ENCODE measurements at places on chromosomes 11 and 22.

GRCh38 chr11:78941226-78941851 is 366.7 kb upstream of the NARS2 start:
- DNase-seq = no peak

DNA sequence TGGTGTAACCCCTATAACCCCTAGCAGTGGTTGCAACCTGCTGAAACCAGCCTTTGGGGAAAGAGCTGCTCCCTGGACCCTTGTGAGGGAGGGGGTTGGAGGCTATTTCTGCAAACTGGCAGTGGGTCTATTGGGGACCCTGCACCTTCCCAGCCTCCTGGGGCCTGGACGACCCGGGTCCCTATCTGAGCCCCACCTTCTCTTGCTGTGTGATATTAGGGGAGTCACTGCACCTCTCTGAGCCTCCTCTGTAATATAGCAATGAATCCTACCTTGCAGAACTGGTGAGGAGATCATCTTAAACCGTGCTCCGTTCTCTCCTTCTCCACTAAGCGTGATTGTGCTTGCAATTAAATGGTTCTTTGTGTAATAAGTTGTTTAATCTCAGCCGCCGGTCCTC is 24.0 kb upstream of the MPPED1 start:
- DNase-seq = no peak

GRCh38 chr11:61918938-61919704 is 1.8 kb upstream of the RAB3IL1 start:
- DNase-seq = no peak

DNA sequence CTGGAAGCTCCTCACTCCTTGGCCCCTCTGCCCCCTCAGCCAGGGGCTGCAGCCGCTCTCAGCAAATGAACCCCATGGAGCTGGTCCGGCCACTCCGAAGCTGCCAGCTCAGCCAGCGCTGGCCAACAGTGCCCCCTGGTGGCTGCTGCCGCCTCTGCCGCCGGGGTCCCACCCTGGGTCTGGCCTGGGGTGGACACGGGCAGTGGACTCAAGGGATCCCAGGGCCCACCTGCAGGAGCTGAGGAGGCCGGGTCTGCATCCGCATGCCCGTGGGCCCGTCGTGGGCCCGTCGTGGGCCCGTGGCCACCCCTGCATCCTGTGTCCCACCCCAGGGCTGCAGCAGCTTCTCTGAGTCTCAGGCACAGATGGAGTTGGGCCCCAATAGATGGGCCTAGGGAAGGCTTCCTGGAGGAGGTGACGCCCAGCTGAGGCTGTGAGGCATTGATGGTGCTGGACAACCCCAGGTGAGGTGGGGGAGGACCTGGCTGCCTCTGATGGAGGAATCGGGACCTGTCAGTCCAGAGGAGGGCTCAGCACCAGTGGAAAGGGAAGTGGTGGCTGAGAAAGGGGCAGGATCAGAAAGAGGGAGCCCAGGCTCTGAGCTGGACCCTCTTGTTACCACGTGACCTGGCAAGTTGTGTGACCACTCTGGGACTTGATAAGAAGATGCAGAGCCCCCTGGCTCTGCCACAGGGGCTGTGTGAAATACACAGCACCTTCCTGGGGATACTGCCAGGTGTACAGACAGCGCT is 522.3 kb downstream of the BRD1 start:
- DNase-seq = no peak

DNA sequence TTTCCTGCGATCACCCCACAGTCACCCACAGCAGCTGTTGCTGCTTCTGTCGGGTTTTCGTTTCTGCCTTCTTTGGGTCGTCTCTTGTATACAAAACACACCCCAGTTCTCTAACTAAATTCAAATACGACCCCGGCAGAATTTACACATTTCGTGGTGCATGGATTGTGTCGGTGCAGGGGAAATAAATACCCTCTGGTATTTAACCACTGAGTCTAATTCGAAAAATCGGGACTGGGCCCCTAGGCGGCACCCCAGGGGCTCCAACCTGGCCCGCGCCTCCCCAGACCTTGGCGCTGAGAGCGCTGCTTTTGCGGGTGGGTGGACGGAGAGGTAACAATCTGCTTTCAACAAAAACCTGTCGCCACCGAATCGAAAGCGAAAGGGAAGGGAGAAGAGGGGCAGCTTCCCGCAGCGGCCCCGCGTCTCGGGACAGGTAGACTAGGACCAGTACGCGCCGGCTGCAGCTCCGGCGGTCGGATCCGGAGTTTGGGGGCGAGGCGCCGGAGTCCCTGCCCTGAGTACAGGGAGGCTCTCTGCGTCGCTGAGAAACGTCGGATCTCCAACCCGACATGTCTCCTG is 4.4 kb downstream of the ALX4 start:
- no peak for DNase-seq

- DNase-seq = no peak
These were observed 53.7 kb upstream of the TTLL12 start for GRCh38 chr22:43240614-43241013.

GRCh38 chr11:10414659-10415058 is 40.4 kb upstream of the AMPD3 start:
- no peak for DNase-seq

DNA sequence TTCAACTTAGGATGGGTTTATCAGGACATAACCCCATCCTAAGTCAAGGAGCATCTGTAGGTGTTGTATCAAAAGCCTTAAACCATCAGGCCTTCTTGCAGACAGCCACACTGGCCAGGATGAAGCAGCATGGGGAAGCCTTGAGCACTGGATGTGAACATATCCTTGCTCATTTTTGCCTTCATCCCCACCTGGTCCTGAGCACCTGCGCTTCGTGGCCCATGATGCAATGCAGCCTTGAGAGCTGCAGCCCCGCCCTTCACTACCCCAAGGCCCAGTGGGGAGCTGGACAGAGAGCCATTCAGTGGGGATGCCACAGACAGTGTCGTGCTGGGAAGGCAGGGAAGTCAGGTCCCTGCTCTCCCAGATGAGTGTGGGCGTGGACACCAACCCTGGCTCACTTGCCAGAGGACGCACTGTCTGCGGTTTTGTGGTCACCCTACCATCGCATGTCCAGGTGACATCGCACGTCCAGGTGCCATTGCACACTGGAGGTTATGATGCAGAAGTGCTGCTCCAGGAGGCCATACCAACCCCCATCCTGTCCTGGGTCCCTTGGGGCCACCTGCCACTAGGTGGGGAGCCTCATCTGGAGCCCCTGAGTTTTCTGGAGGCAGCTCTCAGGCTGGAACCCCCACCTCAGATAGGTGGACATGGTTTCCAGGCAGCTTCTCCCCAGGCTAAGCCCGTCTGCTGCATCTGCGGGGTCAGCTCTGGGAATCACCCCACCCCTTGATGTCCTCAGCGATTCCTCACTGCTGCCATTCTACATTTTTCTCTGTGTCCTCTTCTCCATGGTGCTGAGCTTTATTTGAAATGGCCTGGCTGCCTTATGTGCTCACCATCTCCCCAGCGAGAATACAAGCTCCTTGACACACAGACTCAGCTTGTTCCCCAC is 14.4 kb downstream of the GNAZ start:
- DNase-seq = no peak

DNA sequence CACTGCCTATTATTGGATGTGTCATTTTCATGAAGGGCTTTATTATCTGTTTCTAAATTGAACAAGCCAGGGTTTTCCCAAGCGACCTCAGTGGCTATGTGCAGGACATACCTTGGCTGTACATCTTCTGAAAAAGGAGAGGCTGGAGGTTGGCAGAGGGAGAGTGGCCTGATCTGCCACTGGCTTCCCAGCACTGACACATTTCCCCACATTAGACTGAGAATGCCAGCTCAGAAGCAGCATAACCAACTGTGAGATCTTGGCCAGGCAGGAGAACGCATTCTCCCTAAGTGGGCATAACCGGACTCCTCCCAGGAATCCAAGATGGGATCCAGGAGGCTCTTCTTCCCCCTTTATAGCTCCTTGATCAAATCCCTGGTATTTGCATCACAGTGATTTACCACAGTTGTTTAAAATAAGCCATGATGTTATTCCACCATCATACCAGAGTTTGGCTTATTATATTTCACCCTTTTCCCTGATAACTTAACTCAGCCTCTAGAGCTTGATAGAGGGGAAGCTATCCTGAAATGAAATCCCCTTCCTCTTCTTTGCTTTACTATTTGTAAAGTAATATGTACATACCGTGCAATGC is 33.8 kb downstream of the AMOTL1 start:
- no peak for DNase-seq

GRCh38 chr11:45933131-45933831 is 10.8 kb downstream of the LARGE2 start:
- DNase-seq = peak; percentile 44

GRCh38 chr11:117099696-117100095 is 1.5 kb upstream of the SIK3 start:
- DNase-seq = no peak

DNA sequence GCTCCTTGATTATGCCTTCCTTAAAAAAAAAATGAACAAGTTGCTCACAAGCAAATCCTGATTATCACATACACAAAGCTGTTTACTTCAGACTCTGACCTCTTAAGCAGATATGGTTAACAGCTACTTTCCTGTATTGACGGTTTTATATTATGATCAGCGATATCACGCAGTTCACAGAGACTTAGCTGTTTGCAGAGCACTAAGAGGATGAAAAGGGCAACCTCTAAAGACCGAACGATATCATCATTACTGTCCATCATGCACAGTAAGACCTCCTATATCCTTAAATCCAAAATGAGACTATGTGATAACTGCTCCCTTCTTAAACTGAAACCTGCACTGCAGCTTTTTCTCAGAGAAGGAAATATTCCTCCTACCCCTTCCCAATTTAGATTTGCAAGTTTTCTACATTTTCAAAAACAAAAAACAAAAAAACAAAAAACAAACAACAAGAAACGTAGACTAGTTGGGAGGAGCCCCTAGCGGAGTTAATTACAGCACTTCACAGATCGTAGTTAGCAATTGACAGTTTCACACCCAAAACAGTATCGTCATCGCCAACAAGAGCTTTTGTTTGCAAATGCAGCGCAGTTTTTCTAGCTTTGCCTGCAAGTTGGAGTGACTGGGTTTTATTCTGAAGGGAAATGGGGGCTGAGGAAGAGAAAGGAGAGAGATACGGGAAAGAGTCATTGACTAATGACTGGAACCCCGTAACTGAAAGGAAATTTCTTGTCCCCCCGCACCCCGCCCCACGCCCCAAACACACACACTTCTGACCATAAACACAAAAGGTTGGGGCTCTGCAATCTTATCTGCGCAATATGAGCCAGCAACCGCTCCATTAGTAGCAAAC is 1.2 kb downstream of the DDX6 start:
- peak; percentile 27 for DNase-seq

- DNase-seq = no peak
These were observed 2423.4 kb downstream of the LRRC4C start for GRCh38 chr11:39036021-39036420.

DNA sequence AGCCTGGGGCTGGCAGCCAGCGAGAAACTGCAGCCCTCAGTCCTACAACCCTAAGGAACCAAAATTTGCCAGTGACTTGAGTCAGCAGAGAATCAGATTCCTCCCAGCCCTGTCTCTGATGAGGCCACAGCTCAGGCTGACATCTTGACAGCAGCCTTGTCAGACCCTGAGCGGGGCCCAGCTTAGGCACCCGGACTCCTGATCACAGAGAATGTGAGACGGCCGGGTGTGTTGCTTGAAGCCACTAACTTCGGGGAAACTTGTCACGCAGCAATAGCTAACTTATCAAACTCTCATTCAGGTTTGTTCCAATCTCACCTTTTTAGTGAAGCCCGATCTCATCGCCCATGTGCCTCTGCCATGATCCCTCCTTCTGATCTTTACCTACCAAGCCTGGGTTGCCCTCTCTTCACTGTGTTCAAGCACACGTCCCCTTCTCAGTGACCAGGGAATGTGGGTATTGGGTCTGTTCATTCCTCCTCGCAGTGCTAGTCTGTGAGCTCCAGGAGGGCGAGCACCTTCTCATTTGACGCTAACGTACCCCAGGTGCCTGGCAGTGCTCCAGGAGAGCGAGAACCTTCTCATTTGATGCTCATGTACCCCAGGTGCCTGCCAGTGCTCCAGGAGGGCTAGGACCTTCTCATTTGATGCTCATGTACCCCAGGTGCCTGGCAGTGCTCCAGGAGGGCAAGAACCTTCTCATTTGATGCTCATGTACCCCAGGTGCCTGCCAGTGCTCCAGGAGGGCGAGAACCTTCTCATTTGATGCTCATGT is 280.7 kb downstream of the BRD1 start:
- DNase-seq = no peak

GRCh38 chr22:34829485-34829884 is 236.5 kb upstream of the ISX start:
- DNase-seq = no peak

- no peak for DNase-seq
These were observed 106.0 kb upstream of the LMO1 start for GRCh38 chr11:8369592-8370205.

- DNase-seq = peak; percentile 71
These were observed 9.7 kb upstream of the CCKBR start for GRCh38 chr11:6249770-6250555.

- DNase-seq = no peak
These were observed 341 bp downstream of the NAALADL1 start for GRCh38 chr11:65058012-65058411.

- DNase-seq = no peak
These were observed 53.2 kb downstream of the OR4C6 start for GRCh38 chr11:55714982-55715888.

- DNase-seq = no peak
These were observed 96.2 kb upstream of the MTMR2 start for GRCh38 chr11:96019810-96020747.

- no peak for DNase-seq
These were observed 36.7 kb downstream of the LARGE1 start for GRCh38 chr22:33883561-33883960.

DNA sequence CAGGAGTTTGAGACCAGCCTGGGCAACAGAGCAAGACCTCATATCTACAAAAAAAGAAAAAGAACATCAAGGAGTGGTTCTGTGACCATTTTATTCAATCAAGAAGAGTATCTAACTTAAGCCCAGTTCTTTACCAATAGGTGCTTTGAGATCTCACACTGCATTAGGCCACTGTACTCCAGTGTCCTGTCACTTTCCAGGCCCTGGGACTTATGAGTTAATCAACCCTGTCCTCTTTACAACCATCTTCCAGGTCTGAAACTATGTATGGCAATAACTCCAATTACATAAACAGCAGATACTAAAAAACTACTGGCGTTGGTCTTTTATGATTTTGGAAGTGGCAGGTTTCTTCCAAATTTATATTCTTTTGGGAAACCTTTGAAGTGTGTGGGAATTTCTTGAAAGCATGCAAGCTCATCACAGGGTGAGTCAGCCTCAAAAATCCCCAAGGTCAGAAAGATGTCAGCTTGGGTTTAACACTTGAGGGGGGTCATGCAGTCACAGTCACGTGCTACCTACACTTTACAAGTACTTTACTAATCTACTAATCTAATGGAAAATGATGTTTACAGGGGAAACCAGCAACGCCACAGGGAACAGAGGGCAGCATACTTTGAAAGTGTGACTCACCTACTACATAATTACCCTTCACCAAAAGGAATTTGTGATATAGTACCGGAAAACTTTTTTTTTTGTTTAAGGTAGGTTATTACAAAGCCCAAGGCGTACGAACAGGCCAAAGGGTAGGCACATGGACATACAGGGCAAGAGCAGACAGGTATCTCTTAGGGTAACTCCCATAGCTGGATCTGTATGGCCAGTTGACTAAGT is 15.6 kb downstream of the PISD start:
- DNase-seq = peak; percentile 87

- peak; percentile 72 for DNase-seq
These were observed 6.7 kb downstream of the CARD18 start for GRCh38 chr11:105132716-105133511.
